ENCODE measurements at places on chromosomes 12 and 14.

- DNase-seq: no peak
Observed at GRCh38 chr14:101477648-101478047, 83.6 kb upstream of the DIO3 start.

- DNase-seq: no peak
Observed at GRCh38 chr14:94045563-94046345, 19.6 kb downstream of the OTUB2 start.

- no peak for DNase-seq
Observed at GRCh38 chr12:2163177-2163941, 110.6 kb downstream of the CACNA1C start.

- no peak for DNase-seq
Observed at GRCh38 chr12:49359671-49360070, 7.6 kb upstream of the SPATS2 start.

GRCh38 chr14:64998455-64998931 is 11.8 kb downstream of the FNTB start:
- DNase-seq: no peak

DNA sequence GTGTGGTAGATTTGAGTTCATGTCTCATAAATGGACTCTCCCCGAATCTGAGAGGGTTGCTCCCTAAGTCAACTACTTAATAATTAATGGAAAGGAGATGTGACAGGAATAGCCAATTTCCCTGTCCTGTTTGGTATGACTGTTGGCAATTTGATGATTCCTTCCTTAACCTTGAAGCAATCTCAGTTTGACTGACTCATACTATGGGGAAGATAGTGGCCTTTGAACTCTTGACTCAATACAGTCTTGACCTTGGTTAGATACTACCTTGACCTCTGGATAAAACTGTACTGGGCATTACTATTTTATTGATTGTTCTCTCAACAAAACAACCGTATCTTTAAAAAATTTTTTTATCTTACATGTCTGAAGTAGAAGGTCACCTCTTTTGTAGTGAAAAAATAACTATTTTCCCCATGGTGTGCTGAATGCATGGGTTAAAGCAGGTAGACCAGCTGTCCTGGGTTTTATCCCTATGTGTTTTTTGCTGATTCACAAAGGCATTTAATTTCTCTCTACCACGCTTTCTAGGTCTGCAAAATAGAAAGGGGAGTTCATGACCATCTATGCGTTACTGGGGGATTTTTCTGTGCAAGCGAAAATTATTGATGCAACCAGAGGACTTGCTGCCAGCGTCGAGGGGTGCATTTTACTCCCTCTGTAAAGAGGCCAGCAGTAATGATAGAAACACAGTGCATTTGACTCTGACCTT is 80.1 kb downstream of the ETV6 start:
- no peak for DNase-seq

DNA sequence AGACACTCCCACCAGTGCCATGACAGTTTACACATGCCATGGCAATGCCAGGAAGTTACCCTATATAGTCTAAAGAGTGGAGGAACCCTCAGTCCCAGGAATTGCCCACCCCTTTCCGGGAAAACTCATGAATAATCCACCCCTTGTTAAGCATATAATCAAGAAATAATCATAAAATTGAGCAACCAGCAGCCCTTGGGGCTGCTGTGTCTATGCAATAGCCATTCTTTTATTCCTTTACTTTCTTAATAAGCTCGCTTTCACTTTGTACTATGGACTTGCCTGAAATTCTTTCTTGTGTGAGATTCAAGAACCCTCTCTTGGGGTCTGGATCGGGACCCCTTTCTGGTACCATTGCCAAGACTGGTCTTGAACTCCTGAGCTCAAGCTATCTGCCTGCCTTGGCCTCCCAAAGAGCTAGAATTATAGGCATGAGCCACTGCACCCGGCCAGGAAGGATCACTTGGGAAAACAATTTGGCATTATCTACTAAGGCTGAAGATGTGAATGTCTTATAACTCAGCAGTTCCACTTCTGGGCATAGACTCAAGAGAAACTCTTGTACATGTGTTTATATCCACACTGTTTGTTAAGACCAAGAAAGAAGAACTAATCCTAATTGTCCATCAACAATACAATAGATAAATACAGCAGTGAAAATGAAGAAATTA is 35.9 kb upstream of the CEP83 start:
- no peak for DNase-seq

DNA sequence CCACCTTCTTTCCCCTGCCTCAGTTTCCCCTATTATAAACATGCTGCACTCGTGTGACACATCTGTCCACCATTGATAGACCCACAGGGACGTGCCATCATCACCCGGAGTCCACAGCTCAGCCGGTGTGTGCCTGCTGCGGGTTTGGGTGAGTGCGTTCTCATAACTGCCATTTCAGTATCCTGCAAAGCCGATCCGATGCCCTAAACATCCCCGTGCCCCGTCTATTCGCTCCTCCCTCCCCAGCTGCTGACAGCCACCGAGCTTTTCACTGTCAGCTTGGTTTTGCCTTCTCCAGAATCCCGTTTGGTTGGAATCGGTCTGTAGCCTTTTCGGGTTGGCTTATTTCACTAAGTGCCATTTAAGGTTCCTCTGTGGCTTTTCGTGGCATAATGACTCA is 3.9 kb downstream of the LRCOL1 start:
- no peak for DNase-seq

GRCh38 chr12:6341417-6342139 is at the start of gene TNFRSF1A:
Gene TNFRSF1A, minus strand, starts transcription at chr12:6342076. Its CDS starts 262 bp downstream, at chr12:6341814.
- DNase-seq: no peak

- DNase-seq: no peak
Observed at GRCh38 chr14:20415782-20416206, 2.5 kb upstream of the TEP1 start.

- no peak for DNase-seq
Observed at GRCh38 chr14:76953311-76953945, 75.1 kb downstream of the IRF2BPL start.

GRCh38 chr14:45120096-45120495 is 14.2 kb downstream of the FKBP3 start:
- no peak for DNase-seq

DNA sequence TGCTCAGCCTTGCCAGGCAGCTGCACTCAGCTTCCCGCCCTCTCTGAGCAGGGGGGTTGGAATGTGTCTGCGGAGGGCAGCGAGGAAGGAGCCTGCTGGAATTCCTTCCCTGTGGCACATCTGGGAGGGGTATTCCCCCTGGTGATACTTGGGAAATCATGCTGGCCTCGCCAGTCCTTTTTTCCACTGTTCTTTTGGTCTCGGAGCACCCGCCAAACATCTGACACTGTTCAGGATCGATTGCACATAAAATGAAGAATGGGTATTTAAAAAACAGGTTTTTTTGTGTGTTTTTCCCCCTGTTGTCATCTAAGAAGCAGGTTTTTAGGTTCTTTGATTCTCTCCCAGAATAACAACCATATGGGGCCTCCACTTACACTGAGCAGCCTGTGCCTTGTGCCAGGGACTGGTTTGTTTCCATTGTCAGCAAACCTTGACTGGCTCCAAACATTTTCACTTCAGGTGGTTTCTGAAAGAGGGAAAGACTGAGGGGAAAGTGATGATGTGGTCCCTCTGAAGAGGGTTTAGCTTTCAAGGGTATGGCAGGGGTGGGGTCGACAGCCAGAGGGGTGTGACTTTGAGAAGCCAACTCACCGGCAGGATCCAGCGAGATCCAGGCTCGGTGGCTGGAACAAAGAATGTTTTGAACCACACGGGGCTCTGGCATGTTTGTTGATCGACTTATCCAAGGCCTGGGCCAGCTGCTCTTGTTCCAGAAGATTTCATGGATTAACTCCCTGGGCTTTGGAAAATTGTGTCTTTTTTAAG is 215.1 kb downstream of the CACNA1C start:
- DNase-seq: no peak

- DNase-seq: no peak
Observed at GRCh38 chr14:105501504-105502291, 10.7 kb downstream of the TEDC1 start.

GRCh38 chr12:128459067-128459466 is 192.1 kb downstream of the TMEM132C start:
- no peak for DNase-seq

DNA sequence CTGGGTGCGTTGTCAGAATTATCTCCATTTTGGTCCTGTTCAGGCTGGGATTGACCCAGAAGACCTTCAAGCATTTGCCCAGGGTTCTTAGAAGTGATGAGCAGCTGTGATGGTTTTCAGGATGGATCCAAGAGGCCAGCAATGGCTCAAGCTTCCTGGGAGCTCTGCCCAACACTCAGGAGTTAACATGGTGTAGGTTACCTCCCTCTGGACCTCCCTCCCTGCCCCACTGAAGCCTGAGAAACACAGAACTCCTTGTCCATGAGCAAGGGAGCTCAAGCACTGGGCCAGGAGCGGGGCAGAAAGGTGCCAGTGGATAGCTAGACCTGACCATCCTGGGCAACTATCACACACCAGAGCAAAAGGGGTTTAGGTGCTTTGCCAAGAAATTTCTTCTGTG is 148.4 kb upstream of the FKBP4 start:
- DNase-seq: no peak

DNA sequence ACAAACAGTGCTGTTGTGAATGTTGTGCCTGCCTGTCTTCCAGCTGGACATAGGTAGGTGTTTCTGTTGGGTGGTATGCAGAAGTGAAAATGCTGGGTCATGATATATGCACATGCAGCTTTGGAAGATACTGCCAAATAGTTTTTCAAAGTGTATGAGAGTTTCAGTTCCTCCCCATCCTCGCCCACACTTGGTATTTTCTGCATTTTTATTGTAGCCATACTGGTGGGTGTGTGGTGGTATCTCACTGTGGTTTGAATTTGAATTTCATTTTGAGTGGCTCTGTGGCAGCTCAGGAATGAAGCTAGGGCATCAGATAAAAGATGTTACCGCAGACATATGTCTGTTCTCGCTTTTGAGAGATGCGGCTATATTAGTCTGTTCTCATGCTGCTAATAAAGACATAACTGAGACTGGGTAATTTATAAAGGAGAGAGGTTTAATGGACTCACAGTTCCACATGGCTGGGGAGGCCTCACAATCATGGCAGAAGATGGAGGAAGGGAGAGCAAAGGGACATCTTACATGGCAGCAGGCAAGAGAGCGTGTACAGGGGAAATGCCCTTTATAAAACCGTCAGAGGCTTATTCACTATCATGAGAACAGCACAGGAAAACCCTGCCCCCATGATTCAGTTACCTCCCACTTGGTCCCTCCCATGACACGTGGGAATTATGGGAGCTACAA is 183.1 kb downstream of the CAND1 start:
- DNase-seq: no peak

DNA sequence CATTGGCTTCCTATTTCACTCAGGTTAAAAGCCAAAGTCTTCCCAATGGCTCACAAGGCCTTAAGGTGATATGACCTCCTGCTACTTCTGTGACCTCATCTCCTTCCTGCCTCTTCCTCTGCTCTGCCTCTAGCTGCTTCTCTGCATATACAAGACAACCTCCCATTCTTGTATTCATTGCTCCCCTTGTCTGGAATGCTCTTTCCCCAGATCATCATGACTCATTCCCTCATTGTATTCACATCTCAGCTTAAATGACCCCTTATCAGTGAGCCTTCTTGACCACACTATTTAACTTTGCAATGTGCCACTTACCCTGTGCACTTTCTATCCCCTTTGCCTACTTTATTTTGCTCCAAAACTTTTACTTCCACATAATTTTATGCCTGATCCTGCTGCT is 90.2 kb downstream of the PPP1R12A start:
- no peak for DNase-seq

GRCh38 chr14:72341237-72341636 is 409.0 kb downstream of the RGS6 start:
- no peak for DNase-seq

GRCh38 chr12:13499008-13499407 is 302.5 kb downstream of the EMP1 start:
- no peak for DNase-seq

- DNase-seq: no peak
Observed at GRCh38 chr14:67480011-67480410, 8.5 kb downstream of the TMEM229B start.

GRCh38 chr14:56894591-56894991 is 84.3 kb upstream of the OTX2 start:
- DNase-seq: no peak

- no peak for DNase-seq
Observed at GRCh38 chr14:75531660-75532317, 9.5 kb downstream of the BATF start.

GRCh38 chr14:50003213-50004021 is 110.5 kb downstream of the ARF6 start:
- DNase-seq: peak; percentile 76

Data from stimulated activated CD4-positive, alpha-beta T cell treated with anti-CD3 and anti-CD28 coated beads, TNF-alpha, amount 100 ng/mL, for 48 hours (primary cell).